Stimulated activated CD4-positive, alpha-beta T cell treated with anti-CD3 and anti-CD28 coated beads, TNF-alpha, amount 100 ng/mL, for 1 hour (primary cell): ENCODE measurements at places on chromosomes 6 and 20.

DNA sequence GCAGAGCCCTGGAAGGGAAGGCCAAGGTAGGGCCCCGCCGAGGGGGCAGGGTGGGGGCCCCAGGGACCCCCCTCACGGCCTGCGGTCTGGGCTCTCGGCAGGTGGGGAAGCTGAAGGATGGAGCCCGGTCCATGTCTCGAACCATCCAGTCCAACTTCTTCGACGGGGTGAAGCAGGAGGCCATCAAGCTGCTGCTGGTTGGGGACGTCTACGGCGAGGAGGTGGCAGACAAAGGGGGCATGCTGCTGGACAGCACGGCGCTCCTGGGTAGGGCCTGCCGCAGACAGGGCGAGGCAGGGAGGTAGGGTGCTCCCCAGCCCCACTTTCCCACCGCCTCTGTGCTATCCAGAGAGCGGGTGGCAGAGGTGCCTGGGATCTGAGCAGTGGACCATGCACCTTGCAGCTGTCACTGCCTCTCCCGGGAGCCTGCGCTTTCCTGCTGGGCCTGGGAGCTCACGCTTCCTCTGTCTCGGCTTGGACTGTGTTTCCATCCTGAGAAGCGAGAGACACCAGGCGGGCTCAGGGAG is 83.1 kb downstream of the SYNJ2 start:
- DNase-seq: no peak

- DNase-seq: no peak
These were observed 219.0 kb downstream of the TTLL2 start for GRCh38 chr6:167543602-167544497.

DNA sequence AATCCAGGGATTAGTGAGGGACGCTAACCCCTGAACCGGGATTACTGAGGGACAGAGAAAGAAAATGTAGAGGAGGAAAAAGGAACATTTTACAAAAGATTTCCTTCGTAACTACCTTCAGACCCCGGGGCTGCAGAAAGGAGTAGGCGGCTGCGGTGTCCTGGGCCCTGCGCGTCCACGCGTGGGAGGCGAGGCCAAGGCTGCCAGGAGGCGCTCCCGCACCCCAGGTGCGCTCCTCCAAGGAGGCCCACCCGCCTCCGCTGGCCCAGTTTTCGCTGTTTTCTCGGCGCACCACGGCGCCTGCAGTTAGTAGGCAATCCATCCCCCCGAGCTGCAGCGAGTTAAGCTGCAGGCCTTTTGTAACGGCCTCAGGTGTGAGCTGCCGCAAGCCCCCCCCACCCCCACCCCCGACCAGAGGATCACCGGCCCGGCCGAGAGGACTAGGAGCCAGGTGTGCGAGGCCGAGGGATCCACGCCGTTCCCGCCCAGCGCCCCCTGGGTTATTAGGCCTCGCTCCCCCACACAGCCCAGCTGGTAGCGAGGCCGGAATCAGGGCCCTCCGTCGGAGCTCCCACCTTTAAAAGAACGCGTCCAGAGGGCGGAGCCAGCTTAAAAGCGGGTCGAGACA is 380.3 kb upstream of the ARID1B start:
- no peak for DNase-seq

- no peak for DNase-seq
These were observed 96.3 kb upstream of the MAFB start for GRCh38 chr20:40785346-40785745.

DNA sequence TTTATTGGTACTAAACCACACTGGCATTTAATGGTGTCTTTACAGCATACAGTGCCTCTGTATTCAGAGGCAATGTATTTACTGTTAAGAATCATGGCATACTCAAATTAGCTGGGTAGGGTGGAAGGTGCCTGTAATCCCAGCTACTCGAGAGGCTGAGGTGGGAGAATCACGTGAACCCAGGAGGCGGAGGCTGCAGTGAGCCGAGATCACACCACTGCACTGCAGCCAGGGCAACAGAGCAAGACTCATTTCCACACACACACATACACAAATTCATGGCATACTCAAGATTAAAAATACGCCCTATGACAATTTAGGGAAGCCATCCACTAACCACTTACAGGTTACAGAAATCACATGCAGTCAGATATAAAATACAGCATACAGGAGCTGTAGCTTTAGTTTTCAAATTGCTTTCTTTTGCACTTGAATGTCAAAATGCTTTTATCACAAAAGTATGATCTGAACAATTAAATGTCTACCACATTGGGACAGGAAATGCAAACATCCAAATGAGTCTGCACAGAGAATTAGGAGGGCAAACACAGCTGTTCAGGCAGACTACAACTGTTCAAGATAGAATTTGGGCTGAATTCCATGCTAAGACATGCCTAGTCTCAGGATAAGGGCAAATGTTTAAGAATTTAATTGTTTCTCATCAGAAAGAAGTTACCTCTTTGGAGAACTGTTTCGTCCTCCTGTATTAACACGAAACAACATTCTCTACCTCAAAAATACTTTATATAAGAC is 36.4 kb downstream of the CSNK2A1 start:
- DNase-seq: no peak

- no peak for DNase-seq
These were observed 7.0 kb upstream of the CDK19 start for GRCh38 chr6:110822249-110822648.

DNA sequence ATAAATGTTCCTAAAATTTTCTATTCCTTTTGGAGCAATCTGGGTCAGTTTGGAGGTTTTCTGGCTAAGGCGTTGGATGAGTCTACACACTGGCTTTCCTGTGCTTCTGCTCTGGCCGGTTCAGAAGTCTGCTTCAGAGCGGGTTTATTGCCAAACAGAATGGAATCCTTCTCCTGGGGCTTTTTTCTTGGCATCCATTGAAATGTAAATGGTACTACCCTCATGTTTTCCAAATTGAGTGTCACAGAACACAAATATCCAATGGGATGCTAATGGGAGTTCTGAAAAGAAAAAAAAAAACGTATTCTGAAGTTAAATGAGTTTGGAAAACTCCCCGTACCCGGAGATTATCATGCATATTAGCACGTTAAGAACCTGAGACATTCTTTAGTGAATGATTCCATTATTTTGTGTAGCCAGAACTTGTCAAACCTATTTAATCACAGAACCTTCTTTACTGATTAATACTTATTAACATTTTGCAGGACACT is 930.3 kb downstream of the QKI start:
- no peak for DNase-seq

DNA sequence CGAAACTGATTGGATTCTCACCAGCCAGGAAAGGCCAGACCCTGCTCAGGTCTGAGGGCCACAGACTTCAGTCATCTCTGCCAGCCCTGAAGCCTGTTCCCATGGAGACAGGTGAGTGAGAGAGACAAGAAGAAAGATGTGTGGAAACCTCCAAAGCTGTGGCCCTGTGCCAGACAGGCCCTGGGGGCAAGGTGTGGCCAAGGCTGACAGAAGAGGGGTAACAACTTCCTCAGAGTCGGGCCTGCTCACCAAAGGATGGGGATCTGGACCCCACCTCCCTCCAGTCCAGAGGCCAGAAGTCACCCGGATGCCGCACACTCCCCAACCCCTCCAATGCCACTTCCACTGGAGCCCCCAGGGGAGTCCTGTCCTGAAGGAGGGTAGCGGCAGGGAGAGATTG is 73.6 kb downstream of the MDGA1 start:
- DNase-seq: no peak

GRCh38 chr6:53730767-53731166 is 64.0 kb upstream of the LRRC1 start:
- DNase-seq: no peak

DNA sequence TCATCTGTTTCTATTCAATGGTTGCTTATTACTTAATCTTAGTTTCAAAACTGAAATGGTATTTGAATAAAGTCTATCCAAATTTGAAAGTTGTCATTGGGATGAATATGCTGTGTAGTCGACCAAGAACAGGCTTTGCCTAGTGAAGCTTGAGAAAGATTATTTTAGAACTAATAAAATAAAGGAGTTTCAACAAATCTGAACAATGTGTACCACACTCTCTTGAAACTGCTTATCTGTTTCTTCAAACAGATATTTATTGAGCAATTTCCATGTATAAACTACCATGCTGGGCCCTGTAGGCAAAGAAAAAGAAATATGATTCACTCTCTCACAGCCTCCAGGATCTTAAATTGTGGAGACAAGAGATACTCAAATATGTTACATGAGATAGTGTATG is 174.4 kb downstream of the OGFRL1 start:
- DNase-seq: no peak

GRCh38 chr6:47203266-47203937 is 106.3 kb downstream of the TNFRSF21 start:
- no peak for DNase-seq

DNA sequence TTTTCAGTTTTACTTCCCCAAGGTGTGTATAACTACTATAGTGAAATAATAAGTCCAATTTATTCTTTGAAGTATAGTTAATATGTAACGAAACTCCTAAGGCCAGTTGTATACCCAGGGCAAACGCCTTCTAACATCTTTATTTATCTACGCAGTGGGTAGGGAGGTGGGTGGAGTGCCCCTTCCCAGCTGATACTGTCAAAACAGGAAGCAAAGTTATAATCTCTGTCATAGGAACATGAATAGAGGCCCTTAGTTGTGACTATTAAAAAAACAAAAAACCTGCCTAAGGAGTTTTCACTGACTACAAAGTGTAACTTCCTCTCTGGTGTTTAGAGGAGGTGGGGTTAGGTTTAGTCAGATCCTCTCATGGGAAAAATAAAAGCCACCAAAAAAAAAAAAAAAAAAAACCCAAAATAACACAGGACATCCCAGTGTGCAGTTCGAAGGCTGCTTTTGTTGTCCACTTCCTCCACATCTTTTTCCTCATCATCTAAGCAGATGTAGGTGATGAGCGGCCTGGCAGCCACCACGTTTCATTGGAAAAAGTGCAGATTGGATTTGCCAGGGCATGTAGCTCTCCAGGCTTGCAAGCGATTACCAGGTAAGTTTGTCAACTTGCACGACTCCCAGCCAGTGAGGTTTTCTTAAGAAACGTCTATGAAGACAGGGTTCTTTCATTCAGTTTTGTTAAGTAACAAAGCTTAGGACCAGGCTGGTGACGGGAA is 58.7 kb downstream of the UTRN start:
- DNase-seq: no peak

DNA sequence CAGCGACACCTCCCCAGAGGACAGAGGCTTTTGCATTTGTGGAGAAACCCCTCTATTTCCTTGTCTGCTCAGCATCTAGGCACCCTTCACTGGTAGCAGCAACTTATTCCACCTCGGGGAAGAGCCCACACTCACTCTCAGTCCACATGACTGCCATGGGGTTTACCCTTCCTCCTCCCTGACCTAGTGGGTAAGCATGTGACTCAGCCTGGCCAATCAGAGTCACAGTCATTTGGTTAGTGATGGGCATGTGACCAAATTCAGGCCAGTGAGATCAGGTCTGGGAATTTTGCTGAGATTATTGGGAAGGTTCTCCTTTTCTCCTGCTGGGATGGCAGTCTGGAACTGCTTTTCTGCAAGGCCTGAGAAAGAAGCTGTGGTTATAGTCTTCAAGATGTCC is 145.7 kb upstream of the PHACTR3 start:
- DNase-seq: no peak

DNA sequence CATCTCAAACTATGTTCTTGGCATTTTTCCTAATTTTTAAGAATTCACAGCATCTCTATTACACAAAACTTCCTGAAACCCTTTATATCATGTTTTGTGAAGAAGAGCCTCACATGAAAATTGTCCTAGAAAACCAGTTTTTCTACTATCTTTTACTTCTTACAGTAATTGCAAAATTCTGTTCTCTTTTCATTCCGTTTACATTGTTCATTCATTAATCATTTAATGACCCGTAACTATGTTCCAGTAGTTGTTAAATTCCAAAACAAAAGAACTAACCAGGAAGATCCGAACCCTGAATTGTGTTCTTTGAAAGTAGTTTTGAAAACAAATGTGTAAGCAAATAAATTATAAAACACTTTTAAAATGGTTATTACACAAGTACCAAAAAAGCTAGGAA is 597.0 kb downstream of the EYS start:
- DNase-seq: no peak

GRCh38 chr6:42378125-42378524 is 73.6 kb downstream of the TRERF1 start:
- DNase-seq: no peak

GRCh38 chr20:7031222-7031621 is 263.7 kb downstream of the BMP2 start:
- no peak for DNase-seq

DNA sequence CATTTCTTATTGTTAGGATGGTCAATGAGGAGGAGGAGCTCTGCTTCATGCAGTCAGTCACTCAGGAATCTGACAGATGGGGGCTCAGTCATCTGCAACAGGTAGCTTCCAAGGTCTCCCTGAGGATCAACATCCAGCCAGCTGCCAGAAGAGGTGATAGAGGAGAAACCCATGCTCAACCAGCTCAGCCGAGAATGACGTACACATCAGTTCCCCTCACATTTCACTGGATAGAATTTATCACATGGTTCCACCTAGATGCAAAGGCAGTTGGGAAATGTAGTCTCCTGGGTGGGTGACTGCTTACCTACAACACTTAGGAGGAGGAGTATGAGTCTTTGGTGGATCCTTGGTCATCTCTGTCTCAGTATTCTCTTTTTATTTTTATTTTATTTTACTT is 144.5 kb downstream of the CEBPB start:
- DNase-seq: no peak

DNA sequence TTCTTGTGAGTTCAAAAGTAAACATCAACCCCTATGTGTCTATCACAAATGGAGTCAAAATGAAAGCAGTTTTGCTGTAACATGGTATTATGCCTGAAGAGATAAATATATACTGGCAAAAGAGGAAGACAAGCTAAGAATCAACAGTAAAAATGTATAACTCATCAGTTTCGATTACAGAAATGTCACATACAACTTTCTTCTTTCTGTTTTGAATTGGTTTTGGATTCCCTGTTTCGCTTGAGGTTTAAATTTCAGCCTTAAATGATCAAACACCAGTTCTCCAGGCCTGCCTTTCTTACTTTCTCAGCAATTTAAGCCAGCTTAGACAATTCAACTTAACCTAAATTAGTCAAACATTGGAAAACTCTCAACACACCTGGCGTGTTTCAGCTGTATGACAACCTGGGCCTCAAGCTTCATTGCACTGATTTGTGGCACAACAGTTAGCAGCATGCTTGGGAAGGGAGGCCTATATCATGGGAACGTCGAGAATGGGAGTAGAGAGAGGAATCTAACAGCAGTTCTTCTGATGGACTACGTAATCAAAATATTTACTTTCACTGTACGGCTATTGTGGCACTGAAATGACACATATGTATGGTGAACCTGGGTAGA is 51.9 kb upstream of the MARCKS start:
- DNase-seq: no peak

GRCh38 chr20:9332791-9333479 is 181.5 kb upstream of the LAMP5 start:
- DNase-seq: no peak

- no peak for DNase-seq
These were observed 8.8 kb upstream of the NDRG3 start for GRCh38 chr20:36754656-36755222.
